ENCODE measurements at places on chromosomes 1 and 21.

GRCh38 chr1:46673749-46674182, 2.1 kb downstream of the TEX38 start:
- DNase-seq: peak; percentile 37

DNA sequence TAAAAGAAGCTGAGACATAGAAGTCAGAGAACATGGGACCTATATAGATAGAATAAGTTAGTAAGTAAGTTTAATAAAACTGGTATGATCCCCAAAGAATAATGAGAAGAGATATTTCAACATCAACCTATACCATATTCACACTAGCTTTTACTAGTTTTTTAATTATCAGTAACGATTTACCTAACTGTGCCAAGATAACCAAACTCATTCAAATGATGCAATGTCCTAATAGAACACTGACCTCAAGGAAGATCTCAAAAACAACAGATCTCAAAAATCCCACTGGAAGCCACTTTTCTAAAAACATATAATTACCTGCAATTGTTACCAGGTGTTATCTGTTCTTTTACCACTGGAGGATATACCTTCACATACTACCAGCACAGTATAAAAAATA, 38.7 kb downstream of the ANKRD13C start:
- DNase-seq: no peak

DNA sequence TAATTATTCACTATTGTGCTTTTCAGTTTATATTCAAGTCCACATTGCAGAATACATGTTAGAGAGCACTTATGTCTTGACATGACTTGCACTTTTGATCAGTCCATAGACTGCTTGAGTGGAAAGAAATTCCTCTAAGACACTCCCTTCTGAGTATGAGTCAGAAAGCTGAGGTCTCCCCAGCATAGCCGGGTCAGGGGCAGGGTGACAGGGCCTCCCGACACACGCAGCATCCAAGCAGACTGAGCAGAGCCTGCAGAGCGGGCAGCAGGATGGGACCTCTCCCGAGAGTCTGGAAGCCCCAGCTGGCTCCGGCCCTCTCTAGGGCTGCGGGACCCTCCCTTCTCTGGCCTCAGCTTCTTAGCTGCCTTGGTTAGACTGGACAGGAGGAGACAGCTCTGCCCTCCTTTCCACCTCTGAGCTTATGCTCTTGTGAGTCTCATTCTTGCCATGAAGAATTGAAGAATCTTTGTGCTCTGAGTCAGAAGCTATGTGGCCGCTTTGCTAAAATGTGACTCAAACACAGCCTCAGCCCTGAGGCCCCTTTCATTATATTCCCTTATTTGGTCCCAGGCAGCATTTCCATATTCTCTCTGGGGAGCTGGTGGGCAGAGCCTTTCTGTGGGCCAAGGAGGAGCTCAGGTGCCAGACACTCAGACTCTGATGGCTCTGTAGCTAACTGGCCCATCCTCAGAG, 11.2 kb upstream of the CAPN2 start:
- DNase-seq: peak; percentile 95

- no peak for DNase-seq
Observed at GRCh38 chr1:231338270-231339128, at the start of gene SPRTN. SPRTN (plus strand) TSS chr1:231338293; CDS start chr1:231338384, 91 bp downstream.

- no peak for DNase-seq
Observed at GRCh38 chr1:6955357-6956094, 170.3 kb downstream of the CAMTA1 start.

Data from Daoy (cell line).